ENCODE measurements at places on chromosomes 11 and 22.

GRCh38 chr11:124793466-124794278 is 6.5 kb downstream of the MSANTD2 start:
- no peak overlapping the region for H3K27ac ChIP-seq
- H3K4me1 ChIP-seq: peaks cover 40% of the 10 kb centered on the region
- H3K4me3 ChIP-seq: no peak overlapping the region
- H3K36me3 ChIP-seq: peaks cover 5% of the 10 kb centered on the region
- no peak for DNase-seq
- H3K27me3 ChIP-seq: no peaks in the 10 kb centered on the region

GRCh38 chr22:21791635-21792625 is 56.3 kb upstream of the YPEL1 start:
- H3K4me1 ChIP-seq: peaks cover 18% of the 10 kb centered on the region
- H3K4me3 ChIP-seq: no peak overlapping the region
- H3K27me3 ChIP-seq: no peaks in the 10 kb centered on the region

- H3K4me1 ChIP-seq: no peaks in the 10 kb centered on the region
- DNase-seq: no peak
- no peak overlapping the region for H3K27ac ChIP-seq
- no peaks in the 10 kb centered on the region for H3K27me3 ChIP-seq
- no peaks in the 10 kb centered on the region for H3K36me3 ChIP-seq
These were observed 18.7 kb upstream of the MUC6 start for GRCh38 chr11:1055109-1055703.

GRCh38 chr11:96524475-96524874 is 134.7 kb downstream of the JRKL start:
- no peak overlapping the region for H3K27ac ChIP-seq
- H3K36me3 ChIP-seq: no peaks in the 10 kb centered on the region
- no peak for DNase-seq
- no peaks in the 10 kb centered on the region for H3K4me1 ChIP-seq

DNA sequence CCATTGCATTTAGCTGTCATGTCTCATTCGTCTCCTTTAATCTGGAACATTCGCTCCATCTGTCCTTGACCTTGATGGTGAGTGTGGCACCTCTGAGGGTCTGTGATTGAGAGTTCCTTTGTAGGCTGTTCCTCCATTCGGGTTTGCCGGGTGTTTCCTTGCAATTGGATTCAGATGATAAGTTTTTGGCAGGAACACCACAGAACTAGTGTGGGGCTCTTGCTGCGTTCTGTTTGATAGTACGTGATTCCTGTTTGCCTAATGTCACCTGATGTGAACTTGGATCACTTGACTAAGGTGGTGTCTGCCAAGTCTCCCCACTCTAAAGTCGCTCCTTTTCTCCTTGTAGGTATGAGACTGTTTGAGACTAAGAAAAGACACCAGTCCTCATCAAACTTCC is 109.7 kb upstream of the TMEM45B start:
- no peaks in the 10 kb centered on the region for H3K36me3 ChIP-seq
- DNase-seq: no peak
- no peak overlapping the region for H3K4me3 ChIP-seq
- no peaks in the 10 kb centered on the region for H3K4me1 ChIP-seq

DNA sequence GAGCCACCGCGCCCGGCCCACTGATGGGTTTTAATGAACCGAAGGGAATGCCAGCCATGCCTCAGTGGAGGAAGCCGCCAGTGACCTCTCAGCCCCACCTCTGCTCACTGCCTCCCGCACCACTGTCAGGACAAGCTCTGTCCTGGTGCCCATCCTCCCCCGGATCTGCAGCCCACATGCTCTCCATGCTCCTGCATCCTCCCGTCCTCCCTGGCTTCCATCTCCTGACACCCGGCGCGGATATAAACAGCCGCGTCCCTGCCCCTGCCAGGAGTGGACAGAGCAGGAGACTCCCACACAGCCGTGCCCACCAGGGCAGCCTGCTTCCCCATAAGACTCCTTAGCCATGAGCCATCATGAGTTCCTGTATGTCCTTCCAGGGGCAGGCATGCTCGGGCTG is 26.9 kb downstream of the MACROD1 start:
- no peak overlapping the region for H3K4me3 ChIP-seq
- no peak overlapping the region for H3K27ac ChIP-seq
- H3K27me3 ChIP-seq: no peaks in the 10 kb centered on the region
- no peaks in the 10 kb centered on the region for H3K36me3 ChIP-seq
- DNase-seq: no peak

DNA sequence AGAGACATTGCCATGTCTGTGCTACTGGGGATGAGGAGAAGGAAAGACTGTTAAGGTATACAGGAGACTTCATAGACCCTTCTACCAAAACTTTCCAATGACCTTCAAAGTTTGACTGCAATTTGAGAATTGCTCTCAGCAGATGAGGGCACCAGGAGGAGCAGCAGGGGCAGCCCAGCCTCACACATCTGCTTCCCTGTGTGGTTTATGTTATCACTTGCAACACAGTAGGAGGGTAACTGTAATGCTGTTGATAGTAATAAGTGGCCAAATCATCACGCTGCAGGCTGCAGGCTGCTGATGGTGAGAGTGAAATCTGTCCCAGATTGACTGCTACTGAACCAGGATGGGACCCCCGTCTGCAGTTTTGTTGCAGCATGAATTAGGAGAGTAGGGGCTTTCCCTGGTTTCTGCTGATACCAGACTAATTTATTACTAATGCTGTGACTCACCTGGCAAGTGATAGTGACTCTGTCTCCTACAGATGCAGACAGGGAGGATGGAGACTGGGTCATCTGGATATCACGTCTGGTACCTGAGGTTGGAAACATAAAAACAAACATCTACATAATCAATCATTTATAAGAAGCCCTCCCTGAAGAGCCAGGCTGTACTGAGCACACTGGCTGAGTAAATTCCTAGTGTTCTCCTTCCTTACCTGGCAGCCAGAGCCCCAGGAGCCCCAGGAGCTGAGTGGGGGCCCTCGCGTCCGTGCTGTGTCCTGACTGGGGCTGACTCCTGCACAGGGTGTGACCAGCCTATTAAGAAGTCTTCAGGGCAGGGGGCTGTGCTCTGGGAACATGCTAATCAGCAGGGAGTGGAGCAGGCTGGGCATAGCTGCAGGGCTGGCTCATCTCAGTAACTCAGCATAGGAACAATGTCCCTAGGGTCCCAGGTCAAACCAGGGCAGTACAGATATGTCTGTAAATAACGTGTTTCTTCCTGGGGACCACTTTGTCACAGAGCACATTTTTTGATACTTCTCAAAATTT is 74.4 kb downstream of the GAB4 start:
- no peaks in the 10 kb centered on the region for H3K36me3 ChIP-seq
- no peak for DNase-seq
- peaks cover 5% of the 10 kb centered on the region for H3K27me3 ChIP-seq

- peak overlapping the region; percentile 83 for H3K4me3 ChIP-seq
- H3K27ac ChIP-seq: peak overlapping the region; percentile 92
- peaks cover 25% of the 10 kb centered on the region for H3K36me3 ChIP-seq
- peaks cover 21% of the 10 kb centered on the region for H3K4me1 ChIP-seq
- peaks cover 9% of the 10 kb centered on the region for H3K27me3 ChIP-seq
- peak; percentile 56 for DNase-seq
These were observed 547 bp downstream of the PARVG start for GRCh38 chr22:44181033-44181911.

DNA sequence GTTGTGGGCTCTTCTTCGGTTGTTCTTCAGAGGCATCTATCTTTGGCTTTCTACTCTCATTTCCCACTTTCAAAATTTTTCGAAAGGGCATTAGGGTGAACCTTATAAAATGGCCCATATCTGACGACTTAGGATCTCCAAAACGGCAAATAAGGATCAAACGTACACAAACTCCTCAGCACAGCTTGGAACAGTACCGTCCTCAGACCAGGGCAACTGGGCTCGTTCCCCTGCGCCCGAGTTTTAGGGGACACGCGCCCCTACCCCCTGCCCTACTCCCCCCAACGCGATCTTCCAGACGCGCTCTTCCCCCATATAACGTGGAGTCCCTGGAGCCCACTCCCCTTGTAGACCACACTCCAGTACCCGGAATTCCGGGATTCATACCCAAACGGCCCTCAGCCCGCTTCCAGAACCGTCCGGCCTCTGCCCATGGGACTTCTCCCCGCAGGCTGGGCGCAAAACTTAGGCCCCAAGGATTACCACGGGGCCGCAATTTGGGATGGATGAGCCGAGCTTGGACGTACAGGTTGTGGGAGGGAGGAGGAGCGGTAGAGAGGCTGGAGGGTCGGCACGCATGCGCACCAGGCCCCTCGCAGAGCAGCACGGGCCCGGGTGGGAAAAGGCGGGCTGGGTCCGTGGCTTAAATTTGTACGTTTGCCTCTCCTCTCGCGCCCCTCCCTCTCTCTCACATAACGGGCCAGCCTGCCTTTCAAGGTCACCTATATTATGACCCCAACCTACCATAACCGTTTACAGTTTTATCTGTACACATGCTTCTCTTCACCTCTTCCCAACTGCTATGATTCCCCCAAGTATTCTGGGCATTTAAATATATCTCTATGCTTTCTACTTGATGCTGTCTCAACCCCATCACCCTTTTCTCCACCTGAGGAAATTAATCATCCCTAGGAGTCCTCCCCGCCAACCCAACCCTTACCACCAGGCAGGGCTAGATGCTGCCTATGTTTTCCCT is 3.4 kb downstream of the CCDC89 start:
- peak overlapping the region; percentile 81 for H3K4me3 ChIP-seq
- peaks cover 17% of the 10 kb centered on the region for H3K4me1 ChIP-seq
- H3K27ac ChIP-seq: peak overlapping the region; percentile 79
- DNase-seq: peak; percentile 40

GRCh38 chr22:44962741-44963454 is 46.9 kb downstream of the PHF21B start:
- H3K27ac ChIP-seq: no peak overlapping the region
- no peaks in the 10 kb centered on the region for H3K27me3 ChIP-seq
- no peak overlapping the region for H3K4me3 ChIP-seq
- no peaks in the 10 kb centered on the region for H3K36me3 ChIP-seq
- no peaks in the 10 kb centered on the region for H3K4me1 ChIP-seq
- DNase-seq: no peak

- no peaks in the 10 kb centered on the region for H3K4me1 ChIP-seq
- no peak overlapping the region for H3K27ac ChIP-seq
- DNase-seq: no peak
- no peaks in the 10 kb centered on the region for H3K36me3 ChIP-seq
These were observed 42.2 kb downstream of the PDE2A start for GRCh38 chr11:72631806-72632731.

- peak overlapping the region; percentile 52 for H3K27ac ChIP-seq
- H3K36me3 ChIP-seq: no peaks in the 10 kb centered on the region
- peak overlapping the region; percentile 83 for H3K4me3 ChIP-seq
These were observed 769 bp downstream of the MAFF start for GRCh38 chr22:38202437-38203089.

DNA sequence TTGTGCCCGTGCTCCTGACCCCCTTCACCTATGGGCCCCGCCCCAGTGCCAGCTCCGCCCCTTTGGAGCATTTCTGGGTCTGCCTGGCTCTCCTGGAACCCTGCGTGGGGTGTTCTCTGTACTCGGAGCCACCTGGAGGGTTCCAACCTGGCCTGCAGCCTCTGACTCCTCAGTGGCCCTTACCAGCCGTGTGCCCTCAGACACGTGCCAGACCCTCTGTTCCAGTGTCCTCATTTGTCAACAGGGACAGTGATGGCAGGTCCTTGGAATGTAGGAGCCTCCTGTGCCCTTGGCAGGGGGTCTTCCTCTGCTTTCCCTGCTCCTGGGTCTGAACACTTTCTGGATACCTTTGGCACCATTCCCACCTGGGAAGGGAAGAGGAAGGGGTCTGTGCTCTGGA is 96.4 kb downstream of the CACNA1I start:
- peaks cover 17% of the 10 kb centered on the region for H3K36me3 ChIP-seq
- no peak overlapping the region for H3K27ac ChIP-seq
- H3K4me3 ChIP-seq: no peak overlapping the region

DNA sequence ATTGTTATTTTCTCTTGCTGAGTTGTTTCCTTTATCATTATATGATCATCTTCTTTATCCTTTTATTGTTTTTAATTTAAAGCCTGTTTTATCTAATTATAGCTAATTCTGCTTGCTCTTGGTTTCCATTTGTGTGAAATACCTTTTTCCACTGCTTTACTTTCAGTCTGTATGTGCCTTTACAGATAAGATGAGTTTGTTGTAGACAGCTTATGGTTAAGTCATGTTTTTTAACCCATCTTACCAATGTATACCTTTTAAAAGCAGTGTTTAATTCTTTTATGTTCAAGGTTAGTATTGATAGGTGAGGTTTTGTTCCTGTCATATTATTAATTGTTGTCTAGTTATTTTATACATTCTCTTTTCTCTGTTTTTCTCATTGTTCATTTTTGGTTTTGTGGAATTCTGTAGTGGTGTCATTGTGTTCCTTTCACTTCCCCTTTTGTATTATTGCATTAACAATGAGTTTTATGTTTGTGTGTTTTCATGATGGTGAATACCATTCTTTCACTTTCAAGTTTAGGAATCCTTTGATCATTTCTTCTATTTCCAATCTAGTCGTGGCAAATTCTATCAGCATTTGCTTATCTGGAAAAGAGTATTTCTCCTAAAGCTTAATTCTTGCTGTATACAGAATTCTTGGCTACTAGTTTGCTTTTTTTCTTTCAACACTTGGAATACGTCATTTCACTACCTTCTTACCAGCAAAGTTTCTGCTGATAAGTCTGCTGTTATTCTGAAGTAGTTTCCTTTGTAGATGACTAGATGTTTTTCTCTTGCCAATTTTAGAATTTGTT is 21.8 kb downstream of the OR5AN1 start:
- no peaks in the 10 kb centered on the region for H3K36me3 ChIP-seq
- no peak for DNase-seq
- H3K4me3 ChIP-seq: no peak overlapping the region
- no peak overlapping the region for H3K27ac ChIP-seq

GRCh38 chr11:43558556-43559127 is 121.9 kb upstream of the HSD17B12 start:
- H3K27me3 ChIP-seq: peaks cover 62% of the 10 kb centered on the region
- H3K36me3 ChIP-seq: no peaks in the 10 kb centered on the region
- peaks cover 10% of the 10 kb centered on the region for H3K4me1 ChIP-seq
- H3K27ac ChIP-seq: no peak overlapping the region

GRCh38 chr11:15607361-15608036 is 492.8 kb downstream of the INSC start:
- DNase-seq: no peak
- H3K4me3 ChIP-seq: no peak overlapping the region
- H3K36me3 ChIP-seq: no peaks in the 10 kb centered on the region
- H3K27ac ChIP-seq: no peak overlapping the region
- no peaks in the 10 kb centered on the region for H3K4me1 ChIP-seq
- no peaks in the 10 kb centered on the region for H3K27me3 ChIP-seq

DNA sequence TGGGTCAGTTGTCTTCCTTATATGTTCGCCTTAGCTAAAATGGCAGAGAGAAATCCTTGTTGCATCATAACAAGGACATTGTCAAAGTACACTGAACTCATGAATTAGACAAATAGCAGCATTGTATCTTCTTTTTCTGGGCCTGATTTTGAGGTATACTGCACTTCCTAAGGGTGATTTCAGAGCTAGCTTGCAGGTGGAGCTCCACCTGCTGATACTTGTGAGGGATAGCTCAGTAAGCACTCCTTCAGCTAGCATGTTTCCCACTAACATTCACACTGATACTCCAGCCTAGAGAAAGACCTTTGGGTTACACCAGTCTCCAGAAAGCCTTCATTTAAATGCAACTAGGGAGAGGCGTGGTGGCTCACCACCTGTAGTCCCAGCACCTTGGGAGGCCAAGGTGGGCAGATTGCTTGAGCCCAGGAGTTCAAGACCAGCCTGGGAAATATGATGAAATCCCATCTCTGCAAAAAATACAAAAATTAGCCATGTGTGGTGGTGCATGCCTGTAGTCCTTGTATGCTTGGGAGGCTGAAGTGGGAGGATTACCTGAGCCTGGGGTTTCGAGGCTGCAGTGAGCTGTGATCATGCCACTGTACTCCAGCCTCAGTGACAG is 29.8 kb downstream of the JAM3 start:
- peaks cover 4% of the 10 kb centered on the region for H3K4me1 ChIP-seq
- H3K27me3 ChIP-seq: peaks cover 2% of the 10 kb centered on the region
- H3K4me3 ChIP-seq: no peak overlapping the region
- no peak overlapping the region for H3K27ac ChIP-seq
- no peaks in the 10 kb centered on the region for H3K36me3 ChIP-seq
